GOT3 (cell line): ENCODE measurements at places on chromosomes 2 and 18.

DNA sequence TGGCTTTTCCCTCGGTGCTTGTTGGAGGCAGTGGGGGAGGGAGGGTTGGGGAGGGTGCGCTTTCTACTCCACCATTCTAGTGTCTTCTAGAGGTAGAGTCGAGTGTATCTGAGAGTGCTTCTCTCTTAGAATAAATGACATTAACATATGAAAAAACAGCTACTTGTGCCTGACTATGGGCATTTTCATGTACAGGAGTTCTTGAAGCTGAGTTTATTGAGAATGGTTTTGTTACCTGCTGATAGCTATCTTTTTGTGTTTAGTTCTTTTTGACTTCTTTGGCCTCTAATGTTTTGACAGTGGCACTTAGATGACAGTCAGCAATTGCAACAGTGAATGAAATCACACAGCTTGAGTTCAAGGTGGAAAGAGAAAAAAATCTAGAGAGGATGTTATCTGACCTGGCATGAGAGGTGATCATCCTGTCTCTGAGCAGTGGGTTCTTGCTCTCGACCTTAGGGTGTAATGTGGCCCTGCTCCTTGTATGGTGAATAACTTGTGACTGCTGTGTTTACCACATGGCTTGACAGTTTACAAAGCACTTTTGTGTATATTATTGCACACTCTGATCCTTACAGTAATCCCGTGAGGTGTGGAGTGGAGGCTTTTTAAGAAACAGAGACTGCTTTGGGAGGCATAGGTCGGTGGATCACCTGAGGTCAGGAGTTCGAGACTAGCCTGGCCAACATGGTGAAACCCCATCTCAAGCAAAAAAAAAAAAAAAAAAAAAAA is 86.7 kb downstream of the AGAP1 start:
- DNase-seq = no peak

- no peak for DNase-seq
Measured at GRCh38 chr18:52353589-52353988, 13.6 kb downstream of the DCC start.

DNA sequence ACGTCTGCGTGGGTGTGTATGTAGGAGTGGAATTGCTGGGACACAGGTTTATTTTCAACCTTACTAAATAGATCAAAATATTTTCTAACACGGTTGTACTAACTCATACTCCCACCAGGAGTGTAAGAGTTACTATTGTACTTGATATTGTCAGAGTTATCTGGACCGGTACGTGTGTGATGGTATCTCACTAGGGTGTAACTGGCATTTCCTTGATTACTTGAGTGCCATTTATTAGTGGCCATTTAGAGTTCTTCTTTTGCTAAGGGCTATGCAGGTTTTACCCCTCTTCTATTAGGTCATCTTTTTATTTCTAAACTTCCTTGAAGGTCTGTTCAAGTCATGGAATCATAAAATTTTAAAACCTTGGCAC is 33.5 kb downstream of the CENPO start:
- DNase-seq = no peak

GRCh38 chr2:134762508-134762907 is 43.7 kb upstream of the TMEM163 start:
- no peak for DNase-seq

DNA sequence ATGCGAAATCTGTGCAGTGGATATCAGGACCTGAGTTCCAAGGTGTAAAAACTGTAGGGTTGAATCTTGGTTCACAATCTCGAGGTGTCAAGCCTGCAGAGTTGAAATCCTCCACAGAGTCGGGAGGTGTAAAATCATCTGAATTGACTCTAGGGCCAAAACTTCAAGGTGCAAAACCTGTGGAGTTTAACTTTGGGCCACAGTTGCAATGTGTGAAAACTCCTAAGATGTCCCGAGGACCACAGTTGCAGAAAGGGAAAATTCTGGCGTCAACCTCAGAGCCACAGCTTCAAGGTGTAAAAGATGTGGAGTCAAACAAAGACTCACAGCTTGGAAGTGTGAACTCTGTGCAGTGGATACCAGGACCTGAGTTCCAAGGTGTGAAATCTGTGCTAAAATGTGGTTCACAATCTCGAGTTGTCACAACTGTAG is 9.8 kb upstream of the ZNF512 start:
- no peak for DNase-seq

GRCh38 chr2:179744401-179744800 is 117.0 kb downstream of the ZNF385B start:
- no peak for DNase-seq
